ENCODE measurements at places on chromosomes 7 and 10.
A peak's percentile ranks its signal among the peaks of the same experiment; 100 is the strongest.

DNA sequence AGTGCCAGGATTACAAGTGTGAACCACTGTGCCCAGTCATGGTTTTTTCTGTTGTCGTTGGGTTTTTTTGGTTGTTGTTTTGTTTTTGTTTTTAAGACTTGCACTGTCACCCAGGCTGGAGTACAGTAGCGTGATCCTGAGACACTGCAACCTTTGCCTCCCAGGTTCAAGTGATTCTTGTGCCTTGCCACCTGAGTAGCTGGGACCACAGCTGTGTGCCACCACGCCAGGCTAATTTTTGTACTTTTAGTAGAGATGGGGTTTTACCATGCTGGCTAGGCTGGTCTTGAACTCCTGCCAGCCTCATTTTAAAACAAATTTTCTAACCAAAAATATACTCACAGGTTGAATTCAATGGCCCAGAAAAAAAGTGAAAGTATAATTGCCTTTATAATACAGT lies 174.1 kb downstream of the AHR start:
- no peak for DNase-seq

DNA sequence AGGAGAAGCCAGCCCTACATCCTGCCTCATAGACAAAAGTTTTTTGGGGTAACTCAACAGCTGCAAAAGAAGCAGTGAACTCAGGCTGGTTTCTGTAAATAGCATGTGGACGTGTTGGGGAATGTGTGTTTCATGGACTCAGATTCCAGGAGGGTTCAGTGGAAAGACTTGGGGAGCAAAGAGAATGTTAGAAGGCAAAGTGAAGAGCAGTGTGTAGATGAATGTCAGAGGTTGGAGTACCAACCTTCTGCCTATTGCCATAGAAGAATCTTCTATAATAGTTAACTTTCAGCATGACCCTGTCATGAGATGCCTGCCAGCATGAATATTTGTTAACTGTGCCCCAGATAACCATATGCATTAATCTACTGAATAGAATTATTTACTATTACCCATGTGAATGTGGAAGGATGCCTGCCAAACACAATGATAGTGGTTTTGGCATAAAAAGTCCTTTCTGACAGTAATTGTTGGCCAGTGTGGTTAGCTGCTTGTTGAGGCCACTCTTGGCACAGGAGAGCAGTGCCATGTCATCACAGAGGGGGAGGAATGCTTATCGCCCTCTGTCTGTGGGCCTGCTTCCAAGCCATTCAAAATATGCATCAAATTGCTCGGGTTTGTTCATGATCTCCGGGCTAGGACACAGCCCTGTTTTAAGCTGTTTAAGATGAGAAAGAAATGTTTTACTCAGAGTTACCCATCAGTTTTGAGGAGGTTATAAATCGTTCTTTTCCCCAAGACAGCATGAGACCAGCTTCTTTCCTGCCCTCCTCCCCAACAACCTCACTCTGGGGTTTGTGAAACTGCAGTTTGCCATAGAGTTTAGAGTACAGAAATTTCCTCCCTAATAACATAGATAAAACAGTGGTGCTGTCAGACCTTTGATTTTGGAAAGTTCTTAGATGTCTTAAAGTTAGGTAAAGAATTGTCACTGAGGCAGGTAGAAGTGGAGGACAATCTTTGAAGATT lies 165.3 kb downstream of the WNT2 start:
- DNase-seq: peak; percentile 71

- no peak for DNase-seq
These were observed 62.7 kb downstream of the NPY start for GRCh38 chr7:24346716-24347115.

DNA sequence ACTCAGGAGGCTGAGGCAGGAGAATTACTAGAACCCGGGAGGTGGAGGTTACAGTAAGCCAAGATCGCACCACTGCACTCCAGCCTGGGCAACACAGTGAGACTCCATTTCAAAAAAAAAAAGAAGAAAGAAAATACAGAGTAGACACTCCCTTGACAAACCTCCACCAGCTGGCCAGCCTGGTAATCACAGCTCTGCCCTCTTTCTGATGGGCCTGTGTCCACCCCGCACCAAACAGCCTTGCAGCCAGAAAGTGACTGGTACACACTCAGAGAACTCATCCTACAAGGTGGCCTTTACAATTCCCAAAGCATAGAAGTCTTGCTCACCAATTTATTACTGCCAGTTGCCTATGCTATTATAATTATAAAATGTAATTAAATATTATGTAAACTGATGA lies 66.6 kb downstream of the COBL start:
- DNase-seq: no peak

- DNase-seq: no peak
These were observed 171.2 kb upstream of the TNRC18 start for GRCh38 chr7:5594616-5595544.

DNA sequence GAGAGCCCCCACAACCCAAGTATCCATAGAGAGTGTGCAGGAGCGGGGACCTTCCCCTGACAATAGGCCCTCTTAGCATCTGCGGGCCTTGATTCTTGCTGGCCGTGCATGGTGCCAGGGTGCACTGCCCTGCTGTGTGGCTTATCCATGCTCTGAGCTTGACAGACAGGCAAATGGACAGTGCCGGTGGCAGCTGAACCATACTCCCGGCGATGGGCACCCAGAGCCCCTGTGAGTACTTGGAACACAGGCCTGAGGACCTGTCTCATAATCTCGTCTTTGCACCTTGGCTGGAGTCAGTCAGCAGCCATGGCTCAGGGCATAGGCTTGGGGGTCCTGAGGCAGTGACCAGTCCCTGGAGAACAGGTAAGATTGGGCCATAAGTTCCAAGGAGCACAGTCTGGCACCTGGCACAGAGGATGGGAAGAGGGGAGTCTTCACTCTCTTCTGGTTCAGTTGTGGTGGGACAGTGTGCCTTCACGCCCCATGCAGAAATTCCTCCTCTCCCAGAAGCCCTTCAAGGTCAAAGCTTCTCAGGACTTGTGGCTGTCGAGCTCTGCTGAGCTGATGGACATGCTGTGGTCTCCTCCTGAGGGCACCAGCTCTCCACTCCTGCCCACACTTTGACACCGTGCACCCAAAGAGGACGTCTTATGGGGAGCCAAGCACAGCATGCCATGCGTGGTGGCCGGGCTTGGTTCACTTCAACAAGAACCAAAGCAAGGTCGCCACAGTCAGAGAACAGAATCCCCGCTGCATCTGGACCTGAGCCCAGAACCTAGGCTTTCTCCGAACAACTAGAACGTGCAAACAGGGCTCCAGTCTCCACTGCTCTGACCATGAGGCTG lies 59.4 kb upstream of the CAMK2B start:
- no peak for DNase-seq

GRCh38 chr10:100014071-100014762 lies 4.5 kb upstream of the DNMBP start:
- DNase-seq: no peak

DNA sequence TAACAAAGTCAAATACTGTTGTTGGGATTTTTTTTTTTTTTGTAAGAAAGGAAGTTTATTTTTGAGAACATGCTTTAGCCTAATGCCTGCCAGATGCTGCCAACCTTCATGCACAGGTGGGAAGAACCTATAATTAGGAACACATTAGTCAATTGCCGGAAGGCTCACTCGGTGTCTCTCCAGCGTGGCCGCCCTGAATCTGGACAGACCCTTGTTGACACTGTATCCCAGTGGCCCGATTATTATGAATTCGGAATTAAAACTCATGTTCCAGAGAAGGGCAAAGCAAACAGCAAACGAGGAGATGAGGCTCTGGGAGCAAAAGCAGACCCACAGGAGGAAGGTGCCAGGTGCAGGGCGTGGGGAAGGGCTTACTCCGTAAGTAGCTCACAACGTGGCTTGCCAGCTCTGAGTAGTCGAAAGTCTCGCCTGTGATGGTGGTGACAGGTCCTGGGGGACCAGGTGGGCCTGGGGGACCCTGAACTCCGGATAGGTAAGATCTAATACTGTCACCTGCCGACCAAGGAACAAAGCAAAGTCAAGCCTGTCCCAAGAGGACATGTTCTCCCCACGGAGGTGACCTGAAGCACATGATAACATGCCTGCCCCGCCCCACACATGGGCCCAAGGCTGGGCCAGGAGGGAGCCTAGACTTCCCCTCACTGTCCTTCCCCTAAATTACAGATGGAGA lies 48.3 kb downstream of the COL17A1 start:
- no peak for DNase-seq

All from amniotic stem cell (primary cell).